ENCODE measurements at places on chromosomes 3 and 15. TPM values are rescaled to one million over a fixed set of nuclear protein-coding genes. Genes with fewer than 3 reads are reported as not detected.

- no peak for DNase-seq
Observed at GRCh38 chr3:179452872-179453271, 1.6 kb upstream of the GNB4 start.

DNA sequence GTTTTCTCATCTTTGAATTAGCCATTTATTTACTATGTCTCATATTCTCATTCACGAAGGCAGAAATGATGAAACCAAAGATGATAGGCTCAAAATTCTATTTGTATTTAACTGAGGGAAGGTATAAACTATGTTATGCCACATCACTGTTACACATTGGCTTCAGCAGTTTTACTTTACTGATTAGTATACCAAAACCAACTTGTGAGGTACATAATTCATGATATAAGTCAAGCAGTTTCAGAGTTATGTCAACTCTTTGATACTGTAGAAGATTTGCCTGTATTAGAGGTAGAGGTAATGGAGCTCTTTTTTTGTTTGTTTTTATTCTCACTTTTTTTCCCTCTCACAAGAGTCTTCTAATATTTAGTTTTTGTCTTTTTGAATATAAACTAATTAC lies 22.9 kb downstream of the CHMP2B start:
- no peak for DNase-seq

TLR9 gene
- total RNA-seq = not detected

- no peak for DNase-seq
Observed at GRCh38 chr3:64983583-64984359, 296.0 kb upstream of the ADAMTS9 start.

PATL2 gene
- total RNA-seq = not detected

All from progenitor cell of endocrine pancreas (in vitro differentiated cells).